ENCODE measurements at places on chromosomes 3 and 15.

- DNase-seq: no peak
Observed at GRCh38 chr3:132772252-132772651, 50.0 kb upstream of the NPHP3 start.

DNA sequence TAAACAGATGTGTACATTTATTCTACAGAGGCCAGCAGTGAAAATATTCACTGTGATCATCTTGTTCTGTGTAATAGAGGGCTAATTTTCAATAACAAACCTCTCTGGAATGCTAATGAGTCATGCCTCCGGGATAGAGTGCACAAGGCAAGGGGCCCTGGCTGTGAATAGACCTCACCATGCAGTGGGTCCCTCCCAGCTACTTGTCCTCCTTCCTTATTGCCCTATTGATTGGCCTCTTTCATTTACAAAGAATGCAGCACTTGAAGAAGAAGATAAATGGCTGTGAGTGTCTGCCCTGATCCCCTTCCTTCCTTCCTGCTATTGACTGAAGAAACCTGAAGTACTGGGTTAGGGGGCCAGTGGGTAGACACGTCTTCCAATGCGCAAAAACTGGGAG, 436.3 kb downstream of the WDR72 start:
- DNase-seq: no peak

GRCh38 chr3:58938057-58938456, 111.8 kb downstream of the CFAP20DC start:
- no peak for DNase-seq

GRCh38 chr15:42274702-42274989, 1.4 kb upstream of the TMEM87A start:
- DNase-seq: no peak

DNA sequence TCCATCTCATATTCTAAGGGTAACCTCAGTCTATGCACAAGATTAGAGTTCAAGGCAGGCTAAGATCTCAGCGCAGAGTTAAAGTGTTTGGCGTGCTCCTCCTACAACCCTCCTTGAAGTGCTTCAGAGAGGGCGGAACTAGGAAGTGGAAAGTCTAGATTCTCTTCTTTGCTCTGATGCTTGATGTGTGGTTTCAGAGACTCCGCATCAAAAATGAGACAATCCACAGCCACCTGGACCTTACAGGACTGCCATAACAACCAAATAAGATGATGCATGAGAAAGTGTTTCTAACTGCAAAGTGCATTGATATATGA, 161.3 kb upstream of the ATP11B start:
- DNase-seq: no peak

- DNase-seq: no peak
Observed at GRCh38 chr3:173841334-173841733, 443.8 kb downstream of the NLGN1 start.

DNA sequence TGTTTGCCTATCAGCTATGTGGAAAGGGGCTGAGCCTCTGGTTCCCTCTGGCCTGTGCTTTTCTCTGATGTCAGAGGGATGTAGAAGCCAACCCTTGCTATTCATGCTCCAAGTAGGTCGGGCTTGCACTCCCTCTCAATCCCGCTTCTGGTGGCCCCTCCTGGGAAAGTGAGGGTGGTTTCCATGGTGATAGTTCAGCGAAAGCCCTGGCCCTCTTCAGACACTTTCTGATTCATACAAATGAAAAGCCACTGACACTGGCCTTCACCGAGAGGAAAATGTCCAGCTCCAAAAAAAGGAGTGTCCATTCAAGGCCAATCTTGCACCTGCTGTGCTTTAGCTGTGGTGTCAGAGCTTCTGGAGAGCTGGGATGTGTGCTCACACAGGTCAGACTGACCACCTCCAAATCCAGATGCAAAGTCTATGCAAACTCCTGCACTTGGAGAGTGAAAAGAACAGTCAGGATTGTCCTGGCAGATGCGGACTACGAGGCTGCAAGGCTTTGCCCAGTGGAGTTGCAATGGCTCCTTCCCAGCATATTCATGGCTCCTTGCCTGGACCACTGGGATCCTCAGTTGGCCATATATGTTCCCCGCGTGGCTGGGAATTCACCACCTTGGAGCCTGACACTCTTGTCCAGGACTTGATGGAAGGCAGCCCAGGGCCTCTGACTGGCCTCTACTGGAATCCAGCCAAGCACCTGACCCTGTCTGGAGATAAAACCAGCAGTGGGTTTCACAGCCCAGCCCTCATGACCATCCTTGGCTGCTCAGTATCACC, 96.6 kb downstream of the CEMIP start:
- DNase-seq: no peak

- no peak for DNase-seq
Observed at GRCh38 chr3:150783316-150783715, 20.3 kb upstream of the SIAH2 start.

GRCh38 chr3:141114816-141115460, 63.8 kb downstream of the SPSB4 start:
- no peak for DNase-seq

- no peak for DNase-seq
Observed at GRCh38 chr3:16884748-16885592, at the start of gene PLCL2. Gene PLCL2 (plus strand): TSS chr3:16884955. CDS start chr3:16885040, 85 bp downstream.

- no peak for DNase-seq
Observed at GRCh38 chr3:153127788-153128187, 34.2 kb upstream of the RAP2B start.

DNA sequence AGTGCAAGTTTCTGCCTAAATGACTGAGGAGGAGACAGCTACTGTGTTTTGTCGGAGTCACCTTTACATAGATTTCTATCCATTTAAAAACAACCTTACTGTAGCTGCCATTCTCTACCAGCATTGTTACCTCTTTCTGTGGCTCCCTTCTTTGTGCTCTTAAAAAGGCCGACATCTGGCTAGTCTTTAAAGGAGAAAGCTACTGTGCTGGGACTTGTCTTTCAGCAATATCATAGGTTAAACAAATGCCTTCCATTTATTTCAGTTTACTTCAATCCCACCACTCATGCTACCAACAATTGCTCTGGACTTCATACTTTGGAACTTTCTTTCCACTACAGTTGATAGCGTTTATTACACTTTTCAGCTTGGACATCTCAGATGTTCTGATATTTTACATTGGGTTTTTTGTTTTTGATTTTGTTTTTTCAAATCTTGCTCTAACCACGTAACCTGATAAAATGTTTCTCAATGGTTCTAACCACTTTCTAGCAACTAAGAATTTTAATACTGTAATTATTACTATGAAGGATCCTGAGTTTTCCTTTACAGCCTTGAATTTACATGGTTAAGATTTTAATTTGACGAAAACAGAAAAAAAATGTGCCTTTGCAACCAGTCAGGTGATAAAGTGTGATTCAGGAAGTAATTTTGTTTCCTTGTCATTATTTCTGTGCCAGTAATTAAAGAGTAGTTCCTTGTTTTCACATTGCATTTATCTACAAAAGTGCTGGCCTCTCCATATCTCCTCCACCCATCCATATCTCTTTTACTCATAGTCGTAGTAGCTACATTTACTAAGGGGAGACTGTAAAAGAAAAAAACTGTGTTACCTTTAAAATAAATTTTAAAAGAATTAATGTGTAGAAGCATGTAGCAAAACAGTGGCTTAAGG, 1.3 kb upstream of the CBLB start:
- DNase-seq: no peak
